B cell (primary cell): ENCODE measurements at places on chromosomes 5 and 9. TPM values are rescaled to one million over a fixed set of nuclear protein-coding genes. Genes with fewer than 3 reads are reported as not detected.
A peak's percentile ranks its signal among the peaks of the same experiment; 100 is the strongest.

- peaks cover 10% of the 10 kb centered on the region for H3K4me1 ChIP-seq
- DNase-seq = no peak
- H3K36me3 ChIP-seq = no peaks in the 10 kb centered on the region
- H3K4me3 ChIP-seq = no peak overlapping the region
Observed at GRCh38 chr9:101582553-101582952, 12.2 kb downstream of the PPP3R2 start.

The CLIC3 gene
- total RNA-seq = 1.1 TPM in 2 replicates

The ZFP2 gene
- 1.8 and 2.2 TPM in 2 replicates for total RNA-seq

DNA sequence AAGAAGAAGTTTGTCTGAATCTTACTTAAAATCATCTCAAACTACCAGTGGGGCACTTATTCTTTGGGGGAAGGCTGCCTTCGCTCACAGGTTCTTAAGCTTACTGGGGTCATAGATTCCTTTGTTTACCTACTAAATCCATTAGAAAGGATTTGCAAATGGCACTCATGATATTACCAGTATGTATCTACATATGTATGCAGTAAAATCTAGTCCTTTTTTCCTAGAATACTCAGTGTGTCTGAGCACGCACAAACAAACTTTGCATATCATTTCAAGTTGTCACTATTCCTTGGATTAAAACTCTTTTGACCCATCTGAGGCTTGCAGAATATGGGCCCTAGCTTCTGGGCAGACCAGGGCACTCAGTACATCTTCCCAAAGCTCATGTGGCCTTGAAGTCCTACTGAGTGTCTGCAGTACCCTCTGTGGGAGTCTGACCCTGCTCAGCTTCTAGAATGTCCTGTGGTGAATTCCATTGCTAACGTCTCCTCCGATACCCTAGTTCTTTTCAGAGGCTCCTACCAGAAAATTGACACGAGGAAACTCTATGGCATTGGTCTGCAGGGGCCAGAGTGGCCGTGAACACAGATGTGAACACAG is 297.9 kb downstream of the SLIT3 start:
- H3K27me3 ChIP-seq = no peaks in the 10 kb centered on the region
- H3K4me3 ChIP-seq = no peak overlapping the region
- no peaks in the 10 kb centered on the region for H3K4me1 ChIP-seq
- H3K27ac ChIP-seq = no peak overlapping the region

- DNase-seq = no peak
- no peaks in the 10 kb centered on the region for H3K36me3 ChIP-seq
- H3K4me3 ChIP-seq = no peak overlapping the region
- H3K27ac ChIP-seq = no peak overlapping the region
Observed at GRCh38 chr5:14880688-14881087, 9.1 kb upstream of the ANKH start.

The C6 gene
- not detected in 2 replicates for total RNA-seq

DNA sequence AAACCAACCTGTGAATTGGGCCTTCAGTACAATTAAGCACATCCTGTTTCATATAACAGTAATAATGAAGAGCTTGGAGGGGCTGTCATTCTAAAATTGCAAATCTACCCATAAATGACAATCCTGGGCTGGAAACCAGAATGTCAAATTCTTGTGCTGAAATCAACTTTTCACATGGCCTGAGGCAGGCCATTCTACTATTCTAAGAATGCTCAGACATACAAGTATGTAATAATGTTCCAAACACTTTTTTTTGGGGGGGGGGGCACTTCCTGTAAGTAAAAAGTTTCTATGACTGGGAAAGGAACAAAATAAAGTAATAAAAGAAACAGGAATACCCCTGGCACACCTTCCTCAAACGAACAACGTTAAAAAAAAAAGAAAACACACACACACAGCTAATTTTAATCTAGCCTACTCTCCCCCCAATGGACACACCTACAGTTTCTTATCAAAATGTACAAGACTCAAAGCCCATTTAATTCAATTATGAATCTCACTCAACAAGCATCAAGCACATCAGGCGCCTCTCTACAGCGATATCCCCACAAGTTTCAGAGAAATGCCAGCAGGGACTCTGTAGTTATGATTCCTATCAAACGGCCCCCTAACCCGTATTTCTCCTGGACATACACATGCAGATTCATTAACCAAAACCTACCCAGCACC is 1.4 kb downstream of the ETF1 start:
- H3K27me3 ChIP-seq = no peaks in the 10 kb centered on the region
- peak overlapping the region; percentile 100 for H3K27ac ChIP-seq
- H3K36me3 ChIP-seq = no peaks in the 10 kb centered on the region
- H3K4me1 ChIP-seq = peaks cover 46% of the 10 kb centered on the region

- H3K27ac ChIP-seq = no peak overlapping the region
- no peaks in the 10 kb centered on the region for H3K36me3 ChIP-seq
- no peak overlapping the region for H3K4me3 ChIP-seq
- DNase-seq = no peak
- H3K27me3 ChIP-seq = no peaks in the 10 kb centered on the region
Observed at GRCh38 chr9:4126184-4126865, 173.5 kb downstream of the GLIS3 start.
